GM04503 (cell line): ENCODE measurements at places on chromosomes 2 and 18.

DNA sequence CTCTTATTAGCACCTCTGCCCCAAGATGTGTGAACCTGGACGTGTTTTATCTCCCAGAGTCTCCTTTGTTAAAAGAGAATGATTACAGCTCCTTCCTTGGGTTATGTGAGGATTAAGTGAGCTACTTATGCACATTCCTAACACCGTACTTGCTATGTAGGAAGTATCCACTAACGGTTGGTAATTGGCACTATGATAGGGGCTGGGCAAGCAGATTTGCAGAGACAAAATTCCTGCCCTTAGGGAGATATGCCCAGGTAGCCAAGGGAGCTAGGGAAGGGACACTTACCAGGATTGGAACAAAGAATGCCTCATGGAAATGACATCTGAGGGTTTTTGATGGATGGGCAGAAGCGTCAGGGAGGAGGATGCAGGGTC is 11.5 kb upstream of the ALPK2 start:
- no peak for DNase-seq

GRCh38 chr2:6986912-6987361 is 69.7 kb downstream of the RNF144A start:
- no peak for DNase-seq

DNA sequence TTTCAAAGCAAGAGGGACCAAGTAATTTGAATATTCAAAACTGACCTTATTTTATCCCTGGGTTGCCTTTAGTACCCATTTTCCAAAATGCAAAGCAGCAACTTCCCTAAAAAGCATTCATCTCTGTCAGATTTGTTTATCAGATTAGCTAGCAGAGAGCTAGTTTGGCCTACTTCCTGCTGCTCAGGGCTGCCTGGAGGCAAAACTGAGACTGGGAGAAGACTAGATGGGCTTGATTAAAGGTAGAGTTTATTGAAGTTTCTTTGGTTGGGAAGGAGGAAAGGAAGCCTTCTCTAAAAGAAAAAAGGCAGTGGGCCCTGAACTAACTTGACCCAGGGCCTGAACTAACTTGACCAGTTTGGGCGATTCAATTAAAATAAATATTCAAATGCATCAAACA is 426.1 kb upstream of the FAM98A start:
- no peak for DNase-seq

GRCh38 chr2:96631804-96632435 is 6.2 kb downstream of the KANSL3 start:
- DNase-seq, result peak; percentile 31

DNA sequence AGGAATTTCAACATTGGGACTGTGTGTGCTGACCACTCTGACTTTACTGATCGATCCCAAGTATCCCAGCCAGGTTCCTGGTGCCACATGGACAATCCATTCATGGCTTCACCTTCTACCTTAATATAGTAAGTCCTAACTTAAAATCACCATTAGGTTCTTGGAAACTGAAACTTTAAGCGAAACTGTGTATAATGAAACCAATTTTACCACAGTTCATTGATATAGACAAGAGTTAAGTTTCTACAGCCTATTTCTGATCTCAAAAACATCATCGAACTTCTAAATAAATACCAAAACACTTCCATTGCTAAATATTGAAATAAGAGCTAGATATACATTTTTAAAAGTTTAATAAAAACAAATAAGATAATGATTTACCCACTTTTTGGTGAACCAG is 4.4 kb upstream of the EXOC6B start:
- DNase-seq, result no peak

- DNase-seq, result no peak
These were observed 978.1 kb downstream of the TMEM182 start for GRCh38 chr2:103739921-103740320.
